ENCODE measurements at places on chromosomes 6 and 20.

DNA sequence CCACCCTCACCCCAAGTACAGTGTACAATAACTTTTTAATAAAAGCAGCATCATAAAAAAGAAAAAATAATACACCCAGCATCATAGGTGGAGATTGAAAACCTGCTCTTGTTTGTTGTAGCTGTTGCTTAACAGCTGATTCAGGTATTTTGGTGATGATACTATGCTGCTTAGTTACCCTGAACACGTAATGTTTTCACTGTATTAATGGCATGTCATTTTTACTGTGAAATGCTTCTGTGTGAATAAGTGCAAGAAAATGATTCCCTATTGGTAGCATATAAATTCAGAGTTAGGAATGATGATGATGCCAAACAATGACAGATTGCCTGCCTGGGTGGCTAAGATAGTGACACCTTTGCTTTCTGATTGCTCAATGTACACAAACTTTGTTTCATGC is 405.7 kb downstream of the HDGFL1 start:
- DNase-seq, result no peak

GRCh38 chr20:63317601-63318291 is 24.8 kb downstream of the COL20A1 start:
- DNase-seq, result no peak

GRCh38 chr6:31426395-31427354 is 23.3 kb downstream of the MICA start:
- DNase-seq, result no peak

- DNase-seq, result no peak
Observed at GRCh38 chr6:140108167-140108566, 733.7 kb upstream of the CITED2 start.

- DNase-seq, result no peak
Observed at GRCh38 chr20:40050596-40050995, 638.4 kb downstream of the MAFB start.

- DNase-seq, result no peak
Observed at GRCh38 chr20:51385646-51386530, 156.6 kb downstream of the NFATC2 start.

DNA sequence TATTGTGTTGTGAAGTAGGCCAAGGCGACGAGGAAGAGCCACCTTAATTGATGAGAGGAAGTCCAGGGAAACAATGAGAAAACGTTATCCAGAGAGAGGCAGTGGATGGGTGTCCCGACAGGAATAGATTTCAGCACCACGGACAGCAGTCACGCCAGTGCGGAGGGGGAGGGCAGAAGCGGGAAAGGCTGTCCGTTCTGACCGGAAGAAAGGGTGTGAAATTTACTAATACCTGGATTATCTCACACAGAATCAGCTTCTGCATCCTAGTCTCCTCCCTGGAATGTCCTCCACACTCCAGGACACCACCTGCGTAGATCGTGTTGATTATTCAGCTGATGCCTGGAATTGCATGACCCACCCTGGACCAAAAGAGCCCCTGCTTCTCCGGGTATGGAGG is 7.4 kb upstream of the BPIFA3 start:
- DNase-seq, result peak; percentile 20

- DNase-seq, result no peak
Observed at GRCh38 chr20:22768266-22769178, 184.2 kb upstream of the FOXA2 start.

DNA sequence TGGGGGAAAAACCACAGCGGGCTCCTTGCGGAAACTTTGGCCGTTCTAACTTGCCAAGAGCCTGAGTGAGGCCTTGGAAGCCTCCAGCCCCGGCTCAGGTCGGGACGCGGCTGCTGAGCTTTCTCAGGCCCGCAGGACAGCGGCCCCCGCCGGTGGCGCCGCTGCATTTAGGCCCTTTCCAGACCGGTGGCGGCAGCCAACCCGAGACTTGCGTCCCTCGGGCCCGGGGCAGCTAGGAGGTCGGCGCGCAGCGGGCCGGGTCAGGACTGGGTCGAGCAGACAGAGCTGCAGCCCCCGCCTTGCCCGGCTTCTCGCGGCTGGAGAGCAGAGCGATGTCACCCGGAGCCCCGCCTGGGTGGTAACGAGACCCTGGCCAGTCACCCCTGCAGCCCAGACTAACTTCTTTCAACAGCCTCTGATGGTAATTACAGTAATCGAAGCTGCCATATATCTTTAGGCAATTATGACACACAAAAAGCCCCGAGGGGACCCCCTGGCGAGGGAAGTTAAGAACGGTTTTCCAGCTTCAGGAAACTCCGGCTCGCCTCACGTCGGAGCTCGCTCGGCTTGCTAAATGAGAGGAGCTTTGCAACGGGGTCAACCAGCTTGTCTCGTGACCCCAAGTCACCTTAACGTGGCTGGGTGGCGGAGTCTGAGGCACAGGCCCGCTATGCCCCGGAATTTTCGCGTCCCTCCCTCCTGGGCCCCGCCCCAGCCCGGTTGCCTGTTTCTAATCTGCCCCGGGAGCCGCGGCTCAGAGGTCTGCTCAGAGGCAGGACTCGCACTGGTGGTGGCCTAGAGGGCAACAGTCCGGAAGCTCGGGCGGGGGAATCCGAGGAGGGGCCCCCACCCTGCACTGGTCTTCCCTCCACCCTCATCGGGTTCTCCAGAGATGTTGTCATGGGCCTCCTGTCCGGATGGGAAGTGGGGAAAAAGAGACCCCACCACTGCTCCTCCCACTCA is 3.0 kb downstream of the NR2E1 start:
- no peak for DNase-seq

DNA sequence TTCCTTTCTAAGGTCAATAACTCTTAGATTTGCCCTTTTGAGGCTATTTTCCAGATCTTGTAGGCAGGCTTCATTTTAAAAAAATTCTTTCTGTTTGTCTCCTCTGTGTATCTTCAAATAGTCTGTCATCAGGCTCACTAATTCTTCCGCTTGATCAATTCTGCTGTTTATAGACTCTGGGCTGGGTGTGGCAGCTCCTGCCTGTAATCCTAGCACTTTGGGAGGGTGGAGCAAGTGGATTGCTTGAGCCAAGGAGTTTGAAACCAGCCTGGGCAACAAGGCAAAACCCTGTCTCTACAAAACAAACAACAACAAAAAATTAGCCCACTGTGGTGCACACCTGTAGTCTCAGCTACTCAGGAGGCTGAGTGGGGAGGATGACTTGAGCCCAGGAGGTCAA is 40.0 kb upstream of the SCP2D1 start:
- DNase-seq, result no peak

- DNase-seq, result no peak
Observed at GRCh38 chr6:102216232-102216631, 822.7 kb downstream of the GRIK2 start.

DNA sequence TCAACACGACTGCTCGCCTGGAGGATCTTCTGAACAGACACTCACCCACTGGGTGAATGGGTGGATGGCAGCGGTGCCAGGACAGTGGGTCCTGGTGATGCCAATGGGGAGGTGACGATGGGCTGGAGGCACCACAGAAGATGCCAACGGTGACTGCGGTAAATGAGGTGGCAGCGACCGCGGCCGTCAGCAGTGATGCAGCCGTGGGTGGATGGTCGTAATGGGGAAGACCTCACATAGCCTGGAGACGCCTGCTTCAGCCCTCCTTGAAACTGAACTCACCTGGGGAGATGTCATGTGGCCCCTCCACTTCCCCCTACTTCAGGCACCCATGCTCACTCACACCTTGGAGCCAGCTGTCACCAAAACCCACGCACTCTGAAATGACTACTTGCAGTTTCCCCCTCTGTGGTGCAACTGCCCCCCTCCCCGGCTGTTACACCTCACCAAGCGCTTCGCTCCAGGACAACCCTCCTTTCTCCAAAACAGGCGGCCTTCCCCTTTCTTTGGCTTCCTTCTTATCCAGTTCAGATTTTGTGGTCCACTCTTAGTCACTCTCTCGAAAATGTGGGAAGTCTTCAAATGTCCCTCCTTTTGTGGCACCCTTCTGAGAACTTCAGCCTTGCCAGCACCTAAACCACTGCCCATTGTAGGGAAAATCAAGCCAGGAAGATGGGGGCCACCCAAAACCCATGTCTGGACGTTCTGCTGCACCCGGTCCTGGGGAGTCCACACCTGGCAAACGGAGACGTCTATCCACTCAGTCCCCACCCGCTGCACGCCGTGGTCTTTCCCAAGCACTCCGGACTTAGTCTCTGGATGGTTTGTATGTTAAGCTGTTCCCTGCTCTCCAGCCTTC is 10.4 kb upstream of the ABHD16B start:
- DNase-seq, result no peak

All from activated CD4-positive, alpha-beta T cell treated with anti-CD3 and anti-CD28 coated beads, Interleukin-2, amount 50 U/mL, for 24 hours (primary cell).